Hippocampal formation (tissue), 2 donors: ENCODE measurements at places on chromosomes 2 and 18.

DNA sequence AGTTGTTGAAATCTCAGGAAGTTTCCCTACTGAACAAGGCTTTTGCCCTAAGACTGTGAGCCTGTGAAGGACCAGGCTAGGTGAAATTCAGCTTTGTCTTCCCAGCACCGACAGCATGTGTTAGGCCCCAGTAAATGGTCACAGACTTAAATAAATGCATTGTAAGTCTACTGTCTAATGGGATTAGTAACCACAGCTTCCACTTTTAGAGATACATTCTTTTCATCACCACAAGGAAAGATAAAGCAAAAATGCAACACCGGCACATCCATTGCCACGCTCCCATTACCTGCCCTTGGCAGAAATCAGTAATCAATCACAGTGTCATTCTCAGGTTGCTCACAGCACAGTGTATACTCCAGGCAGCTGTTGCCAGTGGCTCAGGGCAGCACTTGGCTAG, 59.3 kb downstream of the CRACDL start:
- no peak for DNase-seq

DNA sequence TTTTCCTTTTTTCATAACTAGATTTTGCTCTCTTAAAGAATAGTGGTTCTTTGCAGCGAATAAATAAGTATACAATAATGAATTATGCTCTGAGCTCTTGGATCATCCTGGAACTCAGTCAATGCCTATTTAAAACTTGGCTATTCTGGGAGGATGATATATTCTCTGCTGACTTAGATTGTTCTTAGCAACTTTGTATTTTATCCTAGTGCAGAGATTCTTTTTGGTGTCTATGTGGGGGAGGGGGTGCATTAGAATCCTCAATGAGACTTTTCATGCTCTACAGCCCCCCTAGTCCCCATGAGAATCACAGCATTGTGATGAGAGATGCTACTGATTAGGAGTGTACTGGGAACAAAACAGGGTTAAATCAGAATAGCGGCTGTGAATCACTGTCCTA, 8.8 kb upstream of the FAM98A start:
- DNase-seq, result no peak

DNA sequence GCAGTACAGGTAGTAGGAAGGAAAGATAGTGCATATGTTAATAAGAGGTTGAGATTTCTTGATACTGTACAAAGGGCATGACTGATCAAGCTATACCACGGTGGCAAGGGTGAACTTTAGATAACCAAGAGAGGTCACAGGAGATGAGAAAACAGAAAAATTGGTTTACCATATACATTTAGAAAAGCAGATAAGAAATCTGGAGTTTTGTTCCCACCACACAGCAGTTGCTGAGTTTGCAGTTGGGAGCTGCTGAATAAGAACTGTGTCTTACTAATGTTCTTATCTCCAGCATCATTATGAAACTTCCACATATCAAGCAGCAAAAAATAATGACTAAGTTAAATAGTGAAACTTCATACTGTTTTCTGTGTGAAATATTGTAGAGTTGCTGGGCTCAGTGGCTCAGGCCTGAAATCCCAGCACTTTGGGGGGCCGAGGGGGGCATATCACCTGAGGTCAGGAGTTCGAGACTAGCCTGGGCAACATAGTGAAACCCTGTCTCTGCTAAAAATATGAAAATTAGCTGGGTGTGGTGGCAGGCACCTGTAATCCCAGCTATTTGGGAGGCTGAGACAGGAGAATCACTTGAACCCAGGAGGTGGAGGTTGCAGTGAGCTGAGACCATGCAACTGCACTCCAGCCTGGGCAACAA, 12.0 kb upstream of the IMPACT start:
- no peak for DNase-seq

DNA sequence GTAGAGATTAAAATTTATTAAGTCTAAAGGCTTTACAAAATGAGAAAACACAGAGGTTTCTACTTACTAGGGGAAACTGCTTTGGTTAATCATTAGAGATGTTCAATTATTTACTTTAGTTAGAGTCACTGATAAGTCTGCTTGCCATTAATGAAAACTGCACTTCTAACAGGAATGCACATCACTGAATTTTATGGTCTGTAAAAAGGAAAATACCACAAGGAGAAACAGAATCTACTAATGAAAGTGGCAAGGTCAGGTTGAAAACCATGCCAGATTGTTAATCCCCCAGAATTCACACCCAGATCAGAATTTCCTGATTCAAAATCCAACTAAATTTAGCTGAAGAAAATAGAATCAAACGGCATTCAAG, 90.5 kb upstream of the GRB14 start:
- DNase-seq, result no peak

DNA sequence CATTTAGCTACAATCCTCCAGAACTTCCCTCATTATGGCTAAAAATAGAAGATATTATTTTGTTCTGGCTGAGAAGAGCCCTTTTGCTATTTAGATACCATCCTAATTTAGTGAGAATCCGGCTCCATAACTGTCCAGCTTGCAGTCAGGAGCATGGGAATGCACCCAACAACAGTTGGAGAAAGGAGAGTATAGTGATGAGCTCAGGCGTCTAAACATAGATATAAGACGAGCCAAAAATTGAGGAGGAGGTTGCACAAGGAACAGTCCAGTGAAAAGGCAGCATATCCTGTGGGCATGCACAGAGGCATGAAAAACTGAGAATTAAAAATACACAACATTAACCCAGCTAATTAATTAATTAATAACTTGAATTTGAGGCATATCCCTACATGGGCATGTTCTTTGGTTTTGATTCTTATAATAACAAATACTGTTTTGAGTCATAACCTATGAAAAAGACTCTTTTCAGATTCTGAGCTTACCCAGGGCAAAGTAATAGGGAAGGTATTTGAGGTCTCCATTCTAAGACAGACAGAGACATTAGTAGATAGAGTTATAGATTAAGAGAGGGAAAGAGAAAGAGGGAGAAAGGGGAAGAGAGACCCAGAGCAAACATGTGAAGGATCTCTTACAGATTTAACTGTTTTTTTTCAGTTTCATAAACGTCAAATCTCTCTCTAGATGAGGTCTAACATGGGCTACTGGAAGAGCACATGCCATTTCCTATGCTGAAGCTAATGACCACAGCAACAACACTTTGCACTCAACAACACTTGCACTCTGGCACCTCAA, 311.2 kb downstream of the OSR1 start:
- DNase-seq, result no peak

GRCh38 chr18:60563082-60563481, 190.5 kb upstream of the MC4R start:
- no peak for DNase-seq

DNA sequence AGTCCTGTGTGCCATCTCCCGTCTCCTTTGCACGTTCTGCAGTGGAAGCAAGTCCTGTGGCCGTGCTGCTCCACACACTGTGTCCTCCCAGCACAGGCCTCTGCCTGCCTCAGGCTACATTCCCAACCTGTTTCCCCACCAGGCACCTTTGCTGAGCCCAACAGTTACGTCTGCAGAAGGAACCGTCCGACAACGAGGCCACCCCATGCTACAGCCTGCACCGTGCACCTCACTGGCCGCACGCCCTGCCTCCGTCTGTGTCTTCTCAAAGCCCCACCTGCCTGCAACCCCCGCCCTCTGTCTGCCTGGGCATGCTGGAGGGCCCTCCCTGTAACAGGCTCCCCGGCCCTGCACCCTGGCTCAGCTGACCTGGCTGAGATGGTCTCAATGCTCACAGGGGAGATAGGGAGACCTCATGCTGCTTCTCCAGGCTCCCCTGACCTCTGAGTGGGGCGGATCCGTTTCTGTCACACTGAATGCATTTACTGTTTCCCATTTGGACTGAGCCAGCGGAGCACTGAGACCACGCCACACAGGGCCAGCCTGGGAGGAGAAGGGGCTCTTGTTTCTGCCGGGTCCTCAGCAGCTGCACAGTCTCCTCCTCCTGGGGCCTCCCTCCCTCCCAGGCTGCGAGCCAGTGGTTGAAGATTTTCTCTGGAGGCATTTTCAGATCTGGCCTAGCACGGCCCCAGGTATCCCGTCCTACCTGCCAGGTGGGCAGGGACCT, 109.1 kb upstream of the OTOS start:
- DNase-seq, result peak; percentile 67

DNA sequence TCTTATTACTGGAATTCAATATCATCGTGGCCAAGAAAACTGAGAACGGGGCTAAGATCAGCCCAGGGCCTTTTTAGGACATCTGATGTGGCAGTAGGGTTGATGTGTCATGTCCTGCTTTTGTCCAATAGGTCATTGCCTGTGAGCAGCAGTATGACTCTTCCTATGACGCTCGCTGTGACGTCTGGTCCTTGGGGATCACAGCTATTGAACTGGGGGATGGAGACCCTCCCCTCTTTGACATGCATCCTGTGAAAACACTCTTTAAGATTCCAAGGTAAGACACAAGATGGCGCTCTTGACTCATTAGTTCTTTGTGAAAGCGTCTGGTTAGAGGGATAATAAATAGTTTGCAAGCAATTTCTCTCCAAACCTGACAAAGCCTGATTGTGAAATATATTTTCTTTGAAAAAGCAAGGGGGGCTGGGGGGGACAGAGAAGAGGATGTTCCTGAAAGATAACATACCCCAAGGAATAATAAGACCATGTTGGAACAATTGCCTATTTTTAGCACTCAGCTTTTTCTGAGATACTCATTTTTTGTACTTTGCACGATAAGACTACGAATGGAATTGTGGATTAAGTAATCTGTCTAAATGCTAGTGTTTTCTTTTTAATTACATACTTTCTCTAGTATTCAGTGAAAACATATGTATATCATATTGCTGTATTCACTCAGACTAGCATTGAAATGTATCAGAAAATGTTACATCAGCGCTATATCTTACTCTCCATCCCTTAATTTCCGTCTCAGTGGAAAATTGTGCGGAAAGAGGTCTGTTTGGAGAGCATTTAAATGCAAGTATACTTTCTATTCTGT, 58.1 kb downstream of the MYO3B start:
- DNase-seq, result no peak

DNA sequence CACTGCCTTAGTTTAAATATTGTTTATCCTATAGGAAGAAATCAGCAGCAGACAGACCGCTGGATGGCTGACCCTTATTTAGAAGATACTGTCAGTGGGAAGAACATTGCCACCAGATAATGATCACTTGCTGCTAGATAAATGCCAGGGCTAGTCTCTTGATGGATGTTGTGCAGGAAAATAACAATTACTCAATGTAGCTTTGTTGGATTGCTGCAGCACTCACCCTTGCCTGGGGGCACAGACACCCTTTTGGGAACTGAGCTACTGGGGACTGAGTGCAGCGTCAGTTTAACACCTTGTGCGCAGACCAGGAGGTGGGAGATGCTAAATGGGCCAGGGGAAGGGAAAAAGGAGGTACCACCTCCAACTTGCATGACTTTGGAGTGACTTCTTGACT, 64.2 kb upstream of the CAPN13 start:
- no peak for DNase-seq

- DNase-seq, result no peak
Observed at GRCh38 chr2:162103443-162104009, 29.5 kb upstream of the DPP4 start.

DNA sequence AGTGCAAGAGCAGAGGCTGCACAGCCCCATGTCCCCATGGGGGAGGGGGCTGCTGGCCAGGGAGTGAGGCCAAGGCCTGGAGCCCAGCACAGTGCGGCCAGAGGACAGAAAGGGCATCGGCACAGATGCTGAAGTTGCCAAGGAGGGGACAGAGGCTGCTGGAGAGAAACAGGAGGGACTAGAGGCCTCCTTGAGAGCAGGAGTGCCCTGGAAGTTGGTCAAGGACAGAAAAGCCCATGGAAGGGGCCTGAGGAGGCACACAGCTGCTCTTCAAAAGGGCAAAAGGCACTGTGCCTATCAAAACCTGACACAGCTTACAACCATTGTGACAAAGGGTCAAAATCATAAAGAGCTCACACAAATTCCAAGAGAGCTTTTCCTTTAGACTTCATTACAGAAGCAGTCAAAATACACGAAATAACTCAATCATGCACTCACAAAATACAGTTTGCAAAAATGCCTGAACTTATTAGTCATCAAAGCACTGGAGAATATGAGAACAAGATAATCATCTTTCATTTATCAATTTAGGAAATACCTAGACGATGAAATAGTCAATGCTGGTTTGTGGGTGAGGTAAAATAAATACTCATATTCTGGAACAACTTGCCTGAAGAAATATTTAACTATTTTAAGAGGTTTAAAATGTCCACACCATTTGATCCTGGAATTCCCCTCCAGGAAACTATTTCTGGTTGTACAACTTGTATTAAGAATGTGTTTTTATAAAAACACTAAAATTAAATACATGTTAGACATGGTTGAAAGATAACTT, 79.6 kb downstream of the USP40 start:
- no peak for DNase-seq

DNA sequence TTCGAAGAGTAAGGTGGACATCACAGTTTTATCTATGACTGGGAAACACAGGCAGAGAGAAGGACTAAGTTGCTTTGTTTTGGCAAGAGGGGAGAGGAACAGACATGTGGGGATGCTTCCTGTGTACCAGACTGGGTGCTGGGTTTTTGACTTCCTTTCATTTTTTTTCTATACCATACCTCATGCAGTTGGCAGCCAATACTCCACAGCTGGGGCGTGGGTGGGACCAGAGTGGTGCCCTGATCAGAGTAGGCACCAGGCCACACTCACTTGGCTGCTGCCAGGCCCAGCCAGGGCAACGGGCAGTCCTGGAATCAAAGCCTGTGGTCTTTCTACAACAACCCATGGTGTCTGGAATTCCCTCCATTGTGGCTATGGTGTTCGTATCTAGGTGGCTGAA, 45.2 kb downstream of the SH3RF3 start:
- no peak for DNase-seq

DNA sequence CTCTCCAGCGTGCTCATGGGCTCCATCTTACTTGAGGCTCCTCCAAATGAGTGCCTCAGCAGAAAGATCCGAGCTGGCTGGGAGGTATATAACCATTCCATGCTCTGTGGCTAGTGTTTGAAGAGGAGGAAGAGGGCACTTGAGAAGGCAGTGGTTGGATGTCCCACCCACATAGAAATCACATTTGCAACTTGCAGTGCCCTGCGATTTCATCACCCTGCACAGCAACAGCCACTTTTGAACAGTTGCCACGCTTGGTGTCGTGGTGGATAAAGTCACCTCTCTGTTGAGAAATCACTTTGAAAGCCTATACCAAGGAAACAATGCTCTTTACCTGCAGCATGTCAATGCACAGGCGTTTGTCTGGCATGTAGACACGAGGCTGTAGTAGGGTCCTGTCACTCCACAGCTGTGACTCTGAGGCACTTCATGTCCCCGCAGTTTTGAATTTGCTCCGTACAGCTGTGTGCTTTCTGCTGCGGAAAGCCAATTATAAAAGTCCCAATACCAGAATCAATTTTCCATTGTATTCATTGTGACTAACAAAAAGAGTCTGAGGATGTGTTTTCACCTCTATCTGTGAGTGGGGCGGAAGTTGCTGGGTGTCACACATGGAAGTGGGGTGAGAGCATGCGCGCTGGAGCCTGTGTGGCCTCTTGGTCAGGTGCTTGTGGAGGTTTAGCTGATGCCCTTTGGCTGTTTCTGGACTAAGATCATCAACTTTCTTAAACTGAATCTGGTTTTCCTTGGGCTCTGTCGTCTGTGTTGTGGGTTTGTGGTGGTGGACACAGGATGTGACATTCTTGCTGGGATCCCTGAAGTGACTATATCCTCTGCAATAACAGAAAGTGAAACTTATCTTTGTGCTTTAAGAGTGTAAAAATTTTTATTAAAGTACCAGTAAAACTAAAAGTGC, 2.8 kb downstream of the CNDP2 start:
- DNase-seq, result no peak
